Kasumi-1 (cell line): ENCODE measurements at places on chromosomes 4 and X.

DNA sequence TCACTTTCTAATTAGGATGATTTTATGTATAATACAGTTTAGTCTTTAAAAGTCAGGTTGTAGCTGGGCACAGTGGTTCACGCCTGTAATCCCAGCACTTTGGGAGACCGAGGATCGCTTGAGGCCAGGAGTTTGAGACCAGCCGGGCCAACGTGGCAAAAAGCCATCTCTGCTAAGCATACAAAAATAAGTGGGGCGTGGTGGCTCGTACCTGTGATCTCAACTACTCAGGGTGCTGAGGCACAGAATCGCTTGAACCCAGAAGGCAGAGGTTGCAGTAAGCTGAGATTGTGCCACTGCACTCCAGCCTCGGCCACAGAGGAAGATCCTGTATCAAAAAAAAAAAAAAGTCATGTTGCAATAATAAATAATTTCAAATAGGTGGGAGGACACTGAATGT is 364.2 kb downstream of the BMPR1B start:
- DNase-seq: no peak

GRCh38 chr4:88672987-88673386 is 24.6 kb downstream of the NAP1L5 start:
- peak; percentile 69 for DNase-seq

GRCh38 chr4:163666332-163666873 is 171.9 kb downstream of the TMA16 start:
- DNase-seq: peak; percentile 72

DNA sequence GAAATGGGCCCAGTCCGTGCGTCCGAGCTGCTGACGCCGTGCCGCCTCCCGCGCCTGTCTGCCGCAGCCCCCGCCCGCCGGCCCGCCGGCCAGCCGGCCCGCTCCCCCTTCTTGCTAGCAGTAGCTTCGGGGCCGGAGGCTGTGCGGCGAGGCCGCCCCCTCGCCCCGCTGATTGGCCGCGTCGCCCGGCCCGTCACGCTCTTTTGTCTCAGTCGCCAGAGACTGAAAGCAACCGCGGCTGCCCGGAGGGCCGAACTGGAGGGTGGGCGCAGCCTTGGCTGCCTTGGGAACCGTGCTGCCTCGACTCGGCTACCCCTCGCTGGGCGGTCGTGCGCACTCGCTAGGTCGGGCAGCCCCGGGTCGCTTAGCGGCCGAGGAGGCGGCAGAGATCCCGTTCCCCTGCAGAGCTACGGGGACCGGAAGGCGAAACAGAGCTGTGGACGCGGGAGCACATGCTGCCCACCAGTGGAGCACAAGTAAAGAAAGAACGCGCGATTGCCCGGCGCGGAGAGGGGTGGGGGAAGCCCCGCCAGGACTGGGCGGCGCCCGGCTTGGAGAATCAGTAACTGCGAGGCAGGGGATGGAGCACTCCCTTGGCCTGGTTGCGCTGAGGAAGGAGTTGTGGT is at the start of gene ZCCHC18:
Gene ZCCHC18 (plus strand): TSS at position 198 of the 626 bp plus-strand sequence. CDS start 1,589 bp downstream, outside the sequence.
- DNase-seq: peak; percentile 28

GRCh38 chrX:121000589-121000988 is 15.0 kb upstream of the CT47A1 start:
- peak; percentile 30 for DNase-seq

- no peak for DNase-seq
Measured at GRCh38 chrX:41661366-41662095, 27.2 kb upstream of the GPR34 start.

DNA sequence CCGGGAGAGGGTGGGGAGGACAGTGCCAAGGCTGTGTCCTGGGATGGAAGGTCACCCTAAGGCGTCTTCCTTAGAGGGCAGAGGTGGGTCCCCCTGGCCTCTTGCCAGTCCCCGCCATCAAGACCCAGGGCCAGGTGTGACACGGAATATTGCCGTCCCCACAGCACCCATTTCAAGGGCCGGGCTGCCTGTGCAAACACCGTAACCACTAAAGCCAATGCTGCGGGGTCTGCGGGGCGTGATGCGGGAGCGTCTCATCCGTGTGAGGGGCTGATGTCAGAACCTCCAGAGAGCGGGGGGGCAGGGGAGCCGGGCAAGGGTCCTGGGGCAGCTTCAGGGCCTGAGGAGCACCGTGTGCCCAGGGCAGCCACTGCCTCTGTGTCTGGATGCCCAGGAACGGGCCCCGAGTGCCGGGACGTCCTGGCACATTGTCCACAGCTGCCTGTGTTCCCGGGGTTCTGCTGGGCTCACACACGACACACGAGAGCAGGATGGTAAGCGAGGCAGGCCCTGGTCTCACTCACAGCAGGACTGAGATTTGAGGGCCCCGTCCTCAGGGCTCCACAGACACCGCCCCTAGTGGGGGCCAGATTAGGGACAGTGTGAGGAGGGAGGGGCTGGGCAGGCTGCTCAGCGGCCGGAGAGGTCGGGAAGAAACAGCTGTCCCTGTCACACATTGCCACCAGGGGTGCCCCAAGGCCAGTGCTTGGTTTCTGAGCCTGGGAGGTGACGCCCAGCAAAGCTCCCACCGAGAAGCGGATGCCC is 29.2 kb downstream of the NKX1-1 start:
- no peak for DNase-seq

DNA sequence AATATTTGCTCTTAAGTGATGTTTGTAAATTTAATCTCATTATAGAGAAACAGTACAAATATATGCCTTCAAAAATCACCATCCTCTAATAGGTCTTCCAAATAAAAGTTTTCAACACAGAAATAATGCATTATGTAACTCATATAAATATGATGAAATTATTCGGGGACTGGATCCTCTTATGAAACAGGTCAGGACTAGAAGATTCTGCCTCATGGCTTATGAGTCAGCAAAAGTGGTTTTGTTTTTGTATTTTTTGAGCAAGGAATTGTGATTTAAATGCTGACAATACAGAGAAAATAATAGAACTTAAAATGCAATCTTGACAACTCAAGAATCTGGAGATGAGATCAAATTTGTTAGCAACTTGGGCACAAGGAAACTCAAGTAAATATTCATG is 179.7 kb upstream of the NDP start:
- DNase-seq: no peak

GRCh38 chr4:82223715-82224114 is 150.1 kb downstream of the HNRNPD start:
- peak; percentile 96 for DNase-seq

GRCh38 chrX:41449615-41450014 is 2.5 kb downstream of the NYX start:
- DNase-seq: peak; percentile 64

DNA sequence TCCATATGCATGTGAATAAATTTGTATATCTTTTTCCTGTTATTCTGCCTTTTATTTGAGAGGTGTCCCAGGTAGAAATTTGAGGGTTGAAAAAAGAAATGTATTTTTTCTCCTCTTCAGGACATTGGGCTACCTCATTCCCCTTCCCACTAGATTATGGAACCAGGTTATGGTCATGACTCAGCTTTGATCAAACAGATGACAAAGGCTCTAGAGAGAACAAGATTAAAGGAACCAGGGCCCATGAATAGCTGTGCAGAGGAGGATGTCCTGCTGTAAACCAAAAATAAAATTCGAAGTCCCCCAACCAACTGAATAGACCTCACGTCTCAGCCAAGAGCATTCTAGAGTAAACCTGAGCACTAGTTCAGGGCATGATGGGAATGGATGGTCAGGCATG is 313.2 kb downstream of the RAPGEF2 start:
- no peak for DNase-seq
